ENCODE measurements at places on chromosomes 3 and 15.

GRCh38 chr15:99343881-99344551 lies 92.7 kb downstream of the LRRC28 start:
- peak; percentile 47 for DNase-seq

DNA sequence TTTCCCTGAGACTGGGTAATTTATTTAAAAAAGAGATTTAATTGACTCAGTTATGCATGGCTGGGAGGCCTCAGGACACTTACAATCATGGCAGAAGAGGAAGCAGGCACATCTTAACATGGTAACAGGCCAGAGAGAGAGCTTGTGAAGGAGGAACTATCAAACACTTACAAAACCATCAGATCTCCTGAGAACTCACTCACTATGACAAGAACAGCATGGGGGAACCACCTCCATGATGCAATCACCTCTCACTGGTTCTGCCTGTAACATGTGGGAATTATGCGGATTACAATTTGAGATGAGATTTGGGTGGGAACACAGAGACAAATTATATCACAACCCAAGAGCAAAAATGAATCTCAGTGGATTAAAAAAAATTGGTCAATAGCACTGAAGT lies 416.0 kb upstream of the TMCO5A start:
- DNase-seq, result no peak

DNA sequence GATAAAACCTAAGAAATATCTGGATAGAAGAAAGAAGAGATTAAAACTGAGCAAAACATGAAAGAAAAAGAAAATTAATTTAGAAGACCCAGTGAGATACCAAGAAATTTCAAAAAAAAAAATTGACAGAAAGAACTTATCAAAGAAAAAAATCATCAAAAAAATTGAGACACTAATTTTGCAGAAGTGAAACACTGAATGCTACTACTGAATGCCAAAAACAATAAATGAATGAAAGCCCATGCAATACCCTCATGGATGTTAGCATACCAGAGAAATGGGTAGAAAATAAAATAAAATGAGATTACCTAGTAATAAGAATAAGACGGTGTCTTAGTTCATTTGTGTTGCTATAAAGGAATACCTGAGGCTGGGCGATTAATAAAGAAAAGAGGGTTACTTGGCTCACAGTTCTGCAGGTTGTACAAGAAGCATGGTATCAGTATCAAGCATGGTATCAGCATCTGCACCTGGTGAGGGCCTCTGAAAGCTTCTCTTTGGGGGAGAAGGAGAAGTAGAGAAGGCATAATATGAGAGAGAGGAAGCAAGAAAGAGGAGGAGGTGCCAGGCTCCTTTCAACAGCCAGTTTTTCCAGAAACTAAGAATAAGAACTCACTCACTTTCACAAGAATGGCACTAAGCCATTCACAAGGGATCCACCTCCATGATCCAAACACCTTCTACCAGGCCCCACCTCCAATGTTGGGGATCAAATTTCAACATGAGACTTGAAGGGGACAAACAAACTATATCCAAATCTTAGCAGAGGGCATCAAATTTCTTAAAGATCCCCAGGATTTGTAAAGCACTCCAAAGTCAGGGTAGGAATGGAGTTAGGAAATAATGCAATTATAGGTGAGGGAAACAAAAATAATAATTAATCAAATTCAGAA lies 73.2 kb downstream of the BTLA start:
- DNase-seq, result no peak

DNA sequence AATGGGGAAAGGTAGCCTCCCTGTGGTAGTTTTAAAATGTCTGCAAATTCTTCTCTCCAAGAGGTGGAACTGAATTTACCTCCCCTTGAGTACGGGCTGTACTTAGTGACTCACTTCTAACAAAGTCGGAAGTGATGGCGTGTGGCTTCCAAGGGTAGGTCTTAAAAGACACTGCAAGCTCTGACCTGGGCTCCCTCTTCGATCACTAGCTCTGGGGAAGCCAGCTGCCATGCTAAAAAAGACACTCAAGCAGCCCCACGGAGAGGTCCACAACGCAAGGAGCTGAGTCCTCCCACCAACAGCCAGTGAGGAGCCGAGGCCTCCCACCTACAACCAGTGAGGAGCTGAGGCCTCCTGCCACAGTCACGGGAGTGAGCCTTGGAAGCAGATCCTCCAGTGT lies 122.0 kb upstream of the HACD2 start:
- DNase-seq, result no peak

GRCh38 chr15:49154359-49154758 lies 1.0 kb downstream of the COPS2 start:
- no peak for DNase-seq

- peak; percentile 76 for DNase-seq
Observed at GRCh38 chr3:45664578-45664977, 24.6 kb upstream of the SACM1L start.

GRCh38 chr3:164060923-164061322 lies 1017.4 kb downstream of the SI start:
- no peak for DNase-seq

DNA sequence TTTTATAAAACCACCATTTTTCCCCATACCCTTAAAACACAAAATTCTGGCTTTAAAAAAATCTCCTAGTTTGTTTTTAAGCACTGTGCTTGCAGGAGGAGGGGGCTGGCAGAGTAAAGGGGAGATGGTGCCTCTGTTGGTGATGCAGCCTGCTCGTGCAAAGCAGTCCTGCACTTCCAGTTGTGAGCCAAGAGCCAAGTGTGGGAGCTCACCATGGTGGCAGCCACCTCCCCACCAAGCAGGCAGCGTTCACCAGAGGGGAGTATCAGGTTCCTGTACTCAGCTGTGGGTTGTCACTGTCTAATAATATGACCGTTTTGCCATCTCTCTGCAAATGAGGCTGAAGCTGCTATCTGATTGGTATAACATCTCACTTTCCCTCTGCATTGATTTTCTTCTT lies 164.8 kb downstream of the SYNPR start:
- no peak for DNase-seq

DNA sequence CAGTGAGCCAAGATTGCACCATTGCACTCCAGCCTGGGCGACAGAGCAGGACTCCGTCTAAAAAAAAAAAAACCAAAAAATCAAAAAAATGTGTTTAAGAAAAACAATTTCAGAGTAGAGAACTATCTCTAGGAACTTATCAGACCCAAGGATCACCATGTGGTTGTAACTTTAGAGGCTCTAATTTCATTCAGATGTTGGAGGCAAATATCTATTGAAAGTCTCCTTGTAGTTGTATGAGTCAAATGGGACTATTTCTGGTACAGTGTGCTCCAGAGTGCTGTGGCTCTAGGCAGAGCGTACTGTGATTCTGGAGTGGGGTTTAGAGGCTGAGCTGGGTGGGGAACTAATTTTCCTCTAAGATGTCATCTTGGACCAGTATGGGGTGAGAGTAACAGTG lies 398.7 kb downstream of the SHQ1 start:
- DNase-seq, result no peak

DNA sequence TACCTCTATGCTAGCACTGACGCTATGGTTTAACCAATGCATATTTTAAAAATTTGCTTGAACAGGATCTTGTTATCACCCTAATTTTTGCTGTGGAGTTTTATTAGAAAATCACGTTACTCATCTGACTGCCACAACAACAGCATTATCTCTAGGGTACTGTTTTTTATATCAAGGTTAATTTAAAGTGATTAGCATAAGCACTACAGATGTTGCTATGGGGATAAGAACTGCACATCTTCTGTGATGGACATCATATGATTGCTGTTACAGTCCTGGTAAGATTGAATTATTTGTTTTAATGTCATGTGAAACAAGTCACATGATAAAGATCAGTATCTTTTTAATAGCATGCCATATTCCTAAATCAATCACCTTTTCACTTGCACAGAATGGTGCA lies 492.2 kb upstream of the ROBO2 start:
- DNase-seq, result no peak

DNA sequence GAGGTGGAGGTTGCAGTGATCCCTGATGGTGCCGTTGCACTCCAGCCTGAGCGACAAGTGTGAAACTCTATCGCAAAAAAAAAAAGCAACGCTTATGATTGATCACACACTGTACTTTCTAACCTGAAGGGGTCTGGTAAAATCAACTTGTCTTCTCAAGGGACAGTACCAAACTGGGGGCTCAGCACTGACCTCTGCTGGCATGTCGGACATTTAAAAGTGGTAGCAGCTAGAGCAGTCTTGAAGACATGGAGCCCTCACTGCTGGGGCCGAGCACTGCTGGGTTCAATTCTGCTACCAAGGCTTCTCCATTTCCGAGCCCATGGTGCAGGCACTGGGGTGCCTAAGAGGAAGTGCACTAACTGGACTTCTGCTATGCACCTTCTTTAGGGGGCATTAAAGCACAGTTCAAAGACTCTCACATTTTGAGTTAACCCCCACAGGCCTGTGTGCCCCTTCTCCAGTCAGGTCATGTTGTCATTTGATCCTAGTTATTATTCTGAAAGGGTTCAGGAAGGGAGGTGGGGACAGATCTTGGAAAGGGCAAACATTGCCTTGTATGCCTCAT lies 26.4 kb upstream of the LAMP3 start:
- DNase-seq, result peak; percentile 31

DNA sequence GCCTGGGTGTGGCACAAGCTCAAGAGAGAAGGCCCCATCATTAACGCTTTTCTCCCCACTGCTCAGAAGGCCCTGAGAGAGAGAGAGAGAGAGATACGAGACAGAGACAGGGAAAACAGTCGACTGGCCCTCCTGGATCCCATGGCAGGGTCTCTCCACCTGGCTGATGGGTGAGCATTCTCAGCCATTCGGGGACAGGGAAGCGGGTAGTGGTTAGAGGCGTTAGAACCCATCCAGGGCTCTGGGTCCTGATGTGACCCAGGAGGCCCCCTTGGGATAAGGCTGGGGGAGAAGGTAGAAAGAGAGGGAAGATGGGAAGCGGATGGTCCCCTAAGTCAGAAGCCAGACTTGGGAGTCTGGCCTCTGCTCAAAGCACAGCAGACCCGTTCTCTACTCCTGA lies 7.9 kb downstream of the TGM5 start:
- no peak for DNase-seq

DNA sequence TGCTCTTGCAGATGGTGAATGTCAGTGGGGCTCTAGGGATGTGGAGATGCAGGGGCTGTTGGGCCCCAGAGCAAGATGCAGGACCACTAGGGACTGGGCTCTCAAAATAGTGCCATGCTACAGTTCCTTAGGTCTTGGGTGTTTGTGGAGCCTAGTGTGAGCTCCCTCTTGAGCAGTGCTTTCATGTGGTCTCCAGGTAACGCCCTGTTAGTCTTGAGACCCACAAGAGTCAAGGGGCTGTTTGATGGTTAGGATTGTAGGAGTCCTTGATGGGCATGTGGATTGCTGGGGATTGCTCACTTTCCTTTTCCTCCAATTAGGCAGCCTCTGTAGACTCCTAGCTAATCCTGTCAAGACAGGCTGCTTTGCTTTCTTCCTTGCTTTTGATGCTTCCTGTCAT lies 56.0 kb downstream of the CCDC66 start:
- DNase-seq, result no peak

DNA sequence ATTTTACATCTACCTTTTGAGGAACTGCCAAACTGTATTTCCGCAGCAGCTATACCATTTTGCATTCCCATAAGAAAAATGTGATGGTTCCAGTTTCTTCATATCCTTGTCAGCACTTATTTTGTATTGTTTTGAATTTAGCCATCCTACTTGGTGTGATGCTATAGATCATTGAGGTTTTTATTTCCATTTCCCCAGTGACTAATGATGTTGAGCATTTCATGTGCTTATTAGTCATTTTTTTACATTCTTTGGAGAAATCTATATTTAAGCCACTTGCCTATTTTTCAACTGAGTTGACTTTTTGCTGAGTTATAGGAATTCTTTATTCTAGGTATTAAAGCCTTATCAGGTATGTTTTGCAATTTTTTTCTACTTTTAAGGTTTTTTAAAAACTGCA lies 347.6 kb upstream of the RARB start:
- no peak for DNase-seq

DNA sequence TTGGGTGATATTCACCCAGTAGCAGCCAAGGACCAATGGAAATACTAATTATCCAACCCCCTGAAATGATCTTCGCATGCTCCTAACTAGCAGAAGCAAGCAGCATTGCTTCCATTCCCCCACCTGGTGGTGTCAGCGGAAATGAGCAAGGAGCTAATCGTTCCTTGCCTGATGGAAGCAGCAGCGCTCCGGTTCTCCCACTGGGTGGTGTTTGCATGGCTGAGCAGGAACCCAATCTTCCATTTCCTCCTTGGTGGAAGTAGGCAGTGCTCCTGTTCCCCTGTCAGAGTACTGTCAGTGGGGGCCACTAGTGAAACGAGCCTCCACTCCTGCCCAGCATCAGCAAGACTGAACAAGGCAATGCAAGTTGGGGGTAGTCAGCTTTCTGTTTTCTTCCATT lies 311.5 kb downstream of the CACNA2D3 start:
- no peak for DNase-seq

DNA sequence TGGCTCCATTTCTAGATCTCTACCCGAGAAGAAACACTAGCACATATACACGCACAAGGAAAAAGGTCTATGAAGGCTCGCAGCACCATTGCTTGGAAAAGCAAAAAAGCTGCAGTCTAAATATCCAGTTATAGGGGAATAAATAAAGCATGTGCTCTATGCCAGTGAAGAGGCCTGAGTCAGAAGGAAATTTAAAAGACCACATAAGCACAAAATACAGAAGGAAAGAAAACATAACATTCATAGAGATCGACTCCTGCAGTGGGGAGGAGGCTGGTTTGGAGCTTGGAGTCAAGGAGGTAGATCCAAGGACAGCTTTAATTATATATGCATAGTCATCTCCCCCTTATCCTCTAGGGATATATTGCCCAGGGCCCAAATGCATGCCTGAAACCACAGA lies 114.4 kb downstream of the PDZRN3 start:
- no peak for DNase-seq

- DNase-seq, result no peak
Observed at GRCh38 chr3:38401246-38401962, 52.3 kb upstream of the ACVR2B start.

GRCh38 chr3:172698631-172699030 lies 12.2 kb downstream of the NCEH1 start:
- no peak for DNase-seq

- no peak for DNase-seq
Observed at GRCh38 chr3:69142090-69142489, 19.7 kb upstream of the LMOD3 start.

DNA sequence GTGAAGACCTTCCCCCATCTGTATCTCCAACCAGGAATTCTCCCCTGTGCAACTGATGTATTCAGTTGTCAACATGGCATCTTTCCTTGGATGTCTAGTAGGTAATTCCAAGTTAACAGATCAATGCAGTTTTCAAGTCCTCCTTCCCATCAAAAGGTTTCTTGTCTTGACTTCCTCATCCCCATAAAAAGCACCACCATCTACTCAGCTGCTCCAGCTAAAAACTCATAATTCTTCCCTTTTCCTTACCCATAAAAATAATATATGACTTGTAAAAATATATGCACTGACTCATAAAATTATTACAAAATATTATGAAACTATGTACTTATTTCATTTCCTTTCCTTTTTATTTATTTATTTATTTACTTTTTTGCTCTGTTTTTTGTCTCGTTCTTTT lies 5.0 kb upstream of the CAND2 start:
- no peak for DNase-seq

DNA sequence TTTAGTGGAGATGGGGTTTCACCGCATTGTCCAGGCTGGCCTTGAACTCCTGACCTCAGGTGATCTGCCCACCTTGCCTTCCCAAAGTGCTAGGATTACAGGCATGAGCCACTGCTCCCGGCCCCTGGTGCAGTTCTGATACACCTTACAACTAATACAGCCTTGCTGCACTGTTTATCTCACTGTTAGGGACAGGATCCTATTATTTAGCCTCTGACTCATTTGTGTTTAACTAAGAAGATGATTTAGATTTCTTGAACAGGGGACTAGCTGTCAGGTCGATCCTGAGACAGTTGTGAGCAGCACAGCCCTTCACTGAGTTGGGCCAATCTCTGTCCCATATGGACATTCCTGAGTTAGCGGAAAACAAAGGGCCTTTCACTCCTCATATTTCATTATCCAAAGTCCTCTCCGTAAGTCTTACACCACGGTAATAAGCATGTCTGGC lies 19.2 kb downstream of the GYG1 start:
- no peak for DNase-seq

All from activated CD4-positive, alpha-beta T cell treated with anti-CD3 and anti-CD28 coated beads, Interleukin-2, Interleukin-6, amounts not matched to agents 100 ng/mL and 50 ng/mL, durations not matched to agents 16 hours and 8 hours (primary cell).